Naive thymus-derived CD4-positive, alpha-beta T cell (primary cell): ENCODE measurements at places on chromosomes 12 and 14. TPM values are rescaled to one million over a fixed set of nuclear protein-coding genes. Genes with fewer than 3 reads are reported as not detected.

DNA sequence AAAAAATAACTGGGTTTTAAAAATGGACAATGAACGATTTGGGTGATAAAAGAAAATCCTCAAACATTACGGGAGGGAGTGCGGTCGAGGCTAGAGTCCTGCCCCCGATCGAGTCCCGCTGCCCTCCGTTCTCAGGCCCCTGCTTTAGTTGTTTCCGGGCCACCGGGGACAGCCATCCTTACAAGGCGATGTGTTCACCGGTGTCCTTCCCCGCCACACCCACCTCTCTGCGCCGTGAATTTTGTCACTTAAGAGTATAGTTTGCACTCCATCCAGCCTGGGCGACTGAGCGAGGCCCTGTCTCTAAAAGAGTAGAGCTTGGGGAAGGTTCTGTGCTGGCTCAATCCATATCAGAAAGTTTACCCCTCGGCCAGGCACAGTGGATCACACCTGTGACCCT lies 2.9 kb downstream of the ULK1 start:
- no peak for DNase-seq

GRCh38 chr12:11941606-11942337 lies 129.0 kb upstream of the BCL2L14 start:
- DNase-seq = no peak

Gene MANSC1
- 0.83 TPM for total RNA-seq

DNA sequence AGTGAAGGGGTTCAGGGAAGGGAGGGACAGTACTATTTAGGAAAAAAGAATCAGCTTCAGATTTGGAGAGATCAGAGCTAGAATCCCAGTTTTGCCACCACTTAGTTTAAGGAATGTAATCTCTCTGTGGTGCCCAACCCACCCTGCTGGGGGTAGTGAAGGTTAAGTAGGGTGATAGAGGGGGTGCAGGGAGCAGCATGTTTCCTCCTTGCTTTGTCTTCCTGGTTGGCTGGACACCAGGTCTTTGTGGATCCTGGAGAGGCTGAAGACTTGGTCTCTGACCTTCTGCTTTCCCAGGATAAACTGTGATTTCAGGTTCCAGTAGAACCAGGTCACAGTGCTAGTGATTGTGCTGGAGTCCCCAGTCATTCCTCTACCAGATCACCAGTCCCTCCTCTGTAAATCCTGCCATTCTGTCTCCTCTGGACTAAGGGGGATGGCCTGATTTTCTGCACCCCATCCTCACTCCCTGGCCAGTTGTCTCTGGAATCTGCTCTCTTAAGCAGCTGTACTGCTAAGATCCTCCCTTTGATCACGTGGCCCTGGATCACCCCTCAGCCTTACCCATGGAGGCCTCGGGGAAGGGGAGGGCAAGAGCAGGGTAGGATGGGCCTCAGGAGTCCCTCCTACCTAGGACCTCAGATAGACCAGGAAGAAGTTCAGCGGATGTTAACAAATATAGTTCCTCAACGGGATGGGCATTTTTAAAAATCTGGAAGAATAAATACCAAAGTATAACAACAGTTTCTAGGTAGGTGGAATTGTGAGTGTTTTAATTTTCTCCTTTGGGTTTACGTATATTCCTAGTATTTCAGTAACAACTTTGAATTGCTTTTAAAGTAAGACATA lies 3.1 kb downstream of the MAP3K12 start:
- DNase-seq = no peak

DNA sequence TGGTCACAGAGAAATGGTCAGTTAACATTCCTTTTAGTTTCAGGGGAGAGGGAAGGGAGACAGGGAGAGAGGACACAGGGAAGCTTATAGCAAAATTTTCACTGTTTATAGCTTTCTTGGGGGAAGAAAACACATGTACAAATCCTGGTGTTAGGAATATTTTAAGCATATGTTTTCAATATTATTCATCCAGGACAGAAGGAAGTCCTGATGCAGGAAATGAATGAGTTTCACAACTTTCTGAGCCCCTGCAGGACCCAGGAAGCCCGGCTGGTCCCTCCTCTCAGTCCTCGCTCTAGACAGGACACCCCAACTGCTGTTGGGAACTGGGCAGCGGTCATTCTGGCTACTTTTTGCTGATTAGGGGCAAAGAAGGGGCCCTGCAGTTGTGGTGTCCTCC lies 71.1 kb upstream of the ZDHHC17 start:
- DNase-seq = no peak

DNA sequence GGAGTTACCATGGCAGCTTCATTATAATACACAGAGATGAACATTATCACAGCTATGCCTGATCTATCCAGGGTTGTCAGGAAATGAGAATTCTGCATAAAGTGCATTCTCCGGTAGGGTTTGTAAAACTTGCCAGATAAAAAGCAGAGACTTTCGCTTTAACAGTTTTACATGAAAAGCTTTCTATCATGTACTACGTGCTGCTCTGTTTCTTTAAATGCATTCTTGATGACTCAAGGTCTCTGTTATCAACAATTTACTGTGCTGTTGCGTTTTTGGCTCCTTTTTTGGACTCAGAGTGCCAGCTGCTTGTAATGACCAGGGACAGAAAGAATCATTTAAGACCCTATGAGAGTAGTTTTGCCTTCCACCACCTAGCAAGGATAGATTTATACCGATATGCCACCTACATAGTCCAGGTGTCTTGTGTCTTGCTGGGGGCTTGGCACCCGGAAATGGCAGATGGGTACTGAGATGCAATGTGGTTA lies 371.2 kb downstream of the BTG1 start:
- DNase-seq = peak; percentile 27

- DNase-seq = no peak
Observed at GRCh38 chr12:127270193-127270592, 996.8 kb upstream of the TMEM132C start.

DNA sequence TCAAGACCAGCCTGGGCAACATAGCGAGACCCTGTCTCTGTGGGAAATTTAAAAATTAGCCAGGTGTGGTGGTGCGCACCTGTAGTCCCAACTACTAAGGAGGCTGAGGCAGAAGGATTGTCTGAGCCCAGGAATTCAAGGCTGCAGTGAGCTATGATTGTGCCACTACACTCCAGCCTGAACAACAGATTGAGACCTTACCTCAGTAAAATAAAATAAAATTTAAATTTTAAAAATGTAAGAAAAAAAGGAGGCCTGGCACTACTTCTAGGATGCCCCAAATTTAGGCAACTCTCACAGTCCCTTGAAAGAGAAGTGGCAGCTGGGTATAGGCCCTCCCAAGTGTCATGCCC lies 918 bp upstream of the INHBE start:
- DNase-seq = no peak

DNA sequence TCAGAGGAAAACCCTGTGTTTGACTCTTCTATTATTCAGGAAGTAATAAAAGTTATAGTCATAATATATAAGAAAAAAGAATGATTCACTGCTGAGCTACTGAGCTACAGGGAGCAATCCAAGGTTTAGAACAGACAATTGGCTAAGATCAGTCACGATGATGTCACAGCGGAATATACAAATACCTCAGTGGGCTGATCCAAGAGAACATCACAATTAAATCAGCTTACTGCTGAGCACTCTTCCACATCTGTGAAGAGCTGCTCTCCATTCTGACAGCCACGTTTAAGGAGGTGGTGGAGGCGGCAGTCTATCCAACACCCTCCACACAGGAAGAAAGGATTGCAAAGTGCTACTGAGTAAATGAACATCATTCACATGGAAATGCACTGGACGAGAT lies 271.0 kb downstream of the APAF1 start:
- DNase-seq = no peak

DNA sequence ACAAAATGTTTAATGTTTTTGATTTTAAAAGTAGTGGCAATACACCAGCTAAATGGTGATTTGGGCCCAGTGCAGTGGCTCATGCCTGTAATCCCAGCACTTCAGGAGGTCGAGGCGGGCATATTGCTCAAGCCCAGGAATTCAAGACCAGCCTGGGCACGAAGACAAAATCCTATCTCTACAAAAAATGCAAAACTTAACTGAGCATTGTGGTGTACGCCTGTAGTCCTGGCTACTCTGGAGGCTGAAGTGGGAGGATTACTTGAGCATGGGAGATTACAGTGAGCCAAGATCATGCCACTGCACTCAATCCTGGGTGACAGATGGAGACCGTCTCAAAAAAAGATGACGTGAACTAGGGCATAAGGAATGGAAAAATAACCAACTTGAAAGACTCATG lies 4.7 kb downstream of the RPL36AL start:
- DNase-seq = no peak
